Stimulated activated CD8-positive, alpha-beta memory T cell treated with anti-CD3 and anti-CD28 coated beads, Interleukin-4, amount 100 ng/mL, for 48 hours (primary cell): ENCODE measurements at places on chromosomes 6 and 20.
A peak's percentile ranks its signal among the peaks of the same experiment; 100 is the strongest.

DNA sequence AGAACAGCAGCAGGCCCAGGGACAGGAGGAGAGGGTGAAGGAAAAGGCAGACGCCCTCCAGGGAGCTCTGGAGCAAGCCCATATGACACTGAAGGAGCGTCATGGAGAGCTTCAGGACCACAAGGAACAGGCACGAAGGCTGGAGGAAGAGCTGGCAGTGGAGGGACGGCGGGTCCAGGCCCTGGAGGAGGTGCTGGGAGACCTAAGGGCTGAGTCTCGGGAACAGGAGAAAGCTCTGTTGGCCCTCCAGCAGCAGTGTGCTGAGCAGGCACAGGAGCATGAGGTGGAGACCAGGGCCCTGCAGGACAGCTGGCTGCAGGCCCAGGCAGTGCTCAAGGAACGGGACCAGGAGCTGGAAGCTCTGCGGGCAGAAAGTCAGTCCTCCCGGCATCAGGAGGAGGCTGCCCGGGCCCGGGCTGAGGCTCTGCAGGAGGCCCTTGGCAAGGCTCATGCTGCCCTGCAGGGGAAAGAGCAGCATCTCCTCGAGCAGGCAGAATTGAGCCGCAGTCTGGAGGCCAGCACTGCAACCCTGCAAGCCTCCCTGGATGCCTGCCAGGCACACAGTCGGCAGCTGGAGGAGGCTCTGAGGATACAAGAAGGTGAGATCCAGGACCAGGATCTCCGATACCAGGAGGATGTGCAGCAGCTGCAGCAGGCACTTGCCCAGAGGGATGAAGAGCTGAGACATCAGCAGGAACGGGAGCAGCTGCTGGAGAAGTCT, 25.5 kb downstream of the C20orf173 start:
- no peak for DNase-seq

GRCh38 chr20:50314678-50315335, 124.2 kb downstream of the CEBPB start:
- DNase-seq, result no peak

DNA sequence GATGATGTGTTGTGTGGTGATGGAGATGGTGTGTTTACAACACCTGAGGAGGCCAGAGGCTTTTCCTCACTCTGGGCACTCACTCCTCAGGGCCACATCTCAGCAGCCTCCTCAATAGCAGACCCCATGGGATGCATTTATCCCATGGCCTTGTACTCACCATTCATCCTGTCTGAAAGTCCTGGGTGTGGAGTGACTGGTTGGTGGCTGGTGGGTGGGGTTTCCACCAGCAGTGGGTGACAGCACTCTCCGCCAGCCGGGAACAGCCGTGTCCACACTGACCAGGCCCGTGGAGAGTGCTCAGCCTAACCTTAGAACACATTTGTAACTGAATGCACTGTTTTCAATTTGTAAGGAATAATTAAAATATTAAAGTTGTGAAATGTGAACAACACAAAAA, 163.4 kb upstream of the AFDN start:
- no peak for DNase-seq

- DNase-seq, result no peak
Measured at GRCh38 chr6:66930559-66931290, 1223.7 kb upstream of the EYS start.

DNA sequence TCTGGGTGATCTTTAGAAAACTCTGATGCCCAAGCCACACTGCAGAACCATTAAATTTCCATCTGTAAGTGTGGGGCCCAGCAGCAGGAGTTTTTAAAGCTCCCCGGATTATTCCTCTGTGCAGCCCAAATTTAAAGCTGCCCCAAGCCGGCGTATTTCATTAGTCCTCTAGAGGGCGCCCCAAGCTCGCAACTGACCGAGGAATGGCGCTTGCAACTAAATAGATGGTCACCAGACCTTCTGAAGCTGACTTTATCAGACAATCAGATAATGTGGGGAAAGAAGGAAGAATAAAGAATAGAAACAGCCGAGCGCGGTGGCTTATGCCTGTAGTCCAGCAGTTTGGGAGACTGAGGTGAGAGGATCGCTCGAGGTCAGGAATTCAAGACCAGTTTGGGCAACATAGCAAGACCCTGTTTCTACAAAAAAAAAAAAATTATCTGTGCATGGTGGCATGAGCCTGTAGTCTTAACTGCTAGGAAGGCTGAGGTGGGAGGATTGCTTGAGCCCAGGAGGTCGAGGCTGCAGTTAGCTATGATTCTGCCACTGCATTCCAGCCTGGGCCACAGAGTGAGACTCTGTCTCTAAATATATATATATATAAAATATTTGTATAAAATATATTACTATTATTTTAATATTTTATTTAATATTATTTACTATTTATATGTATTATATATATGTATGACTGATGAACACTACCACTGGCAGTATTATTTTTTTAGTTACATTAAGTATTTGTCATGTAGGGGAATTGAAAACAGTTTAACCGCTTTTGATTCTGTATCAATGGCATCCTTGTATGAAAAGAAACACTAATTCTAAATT, 56.0 kb downstream of the OTOR start:
- peak; percentile 74 for DNase-seq

DNA sequence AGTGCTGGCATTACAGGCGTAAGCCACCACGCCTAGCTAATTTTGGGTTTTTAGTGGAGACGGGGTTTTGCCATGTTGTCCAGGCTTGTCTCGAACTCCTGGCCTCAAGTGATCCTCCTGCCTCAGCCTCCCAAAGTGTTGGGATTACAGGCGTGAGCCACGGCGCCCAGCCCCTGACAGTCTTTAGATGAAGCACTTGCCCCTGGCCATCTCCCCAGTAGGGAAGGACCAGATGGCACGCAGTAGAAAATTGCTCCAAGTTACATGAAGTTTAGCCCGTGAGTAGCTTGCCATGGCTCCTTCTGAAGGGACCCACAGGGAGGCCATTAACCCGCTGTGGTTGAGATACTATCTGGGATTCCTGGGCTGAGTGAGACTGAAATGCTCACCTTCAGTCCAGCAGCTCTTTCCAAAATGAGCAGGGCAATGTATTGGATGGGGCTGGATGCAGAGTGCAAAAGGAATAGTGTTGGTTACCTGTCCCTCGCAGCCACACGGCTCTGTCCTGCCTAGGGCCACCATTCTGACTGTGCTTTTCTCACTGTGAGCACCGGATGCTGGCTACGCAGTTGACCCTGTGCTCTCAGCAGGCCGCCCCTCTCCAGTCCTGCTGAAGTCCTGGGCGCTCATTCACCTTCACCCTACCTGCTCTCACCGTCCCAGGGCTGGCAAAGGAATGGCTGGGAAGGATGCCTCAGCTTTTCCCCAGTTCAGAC, 66.9 kb downstream of the EFCAB8 start:
- no peak for DNase-seq

GRCh38 chr6:145814501-145815308, at the start of gene FBXO30:
TSS of gene FBXO30 (minus strand) at chr6:145814795. CDS start at chr6:145806405, 8,390 bp downstream.
- DNase-seq, result peak; percentile 89

DNA sequence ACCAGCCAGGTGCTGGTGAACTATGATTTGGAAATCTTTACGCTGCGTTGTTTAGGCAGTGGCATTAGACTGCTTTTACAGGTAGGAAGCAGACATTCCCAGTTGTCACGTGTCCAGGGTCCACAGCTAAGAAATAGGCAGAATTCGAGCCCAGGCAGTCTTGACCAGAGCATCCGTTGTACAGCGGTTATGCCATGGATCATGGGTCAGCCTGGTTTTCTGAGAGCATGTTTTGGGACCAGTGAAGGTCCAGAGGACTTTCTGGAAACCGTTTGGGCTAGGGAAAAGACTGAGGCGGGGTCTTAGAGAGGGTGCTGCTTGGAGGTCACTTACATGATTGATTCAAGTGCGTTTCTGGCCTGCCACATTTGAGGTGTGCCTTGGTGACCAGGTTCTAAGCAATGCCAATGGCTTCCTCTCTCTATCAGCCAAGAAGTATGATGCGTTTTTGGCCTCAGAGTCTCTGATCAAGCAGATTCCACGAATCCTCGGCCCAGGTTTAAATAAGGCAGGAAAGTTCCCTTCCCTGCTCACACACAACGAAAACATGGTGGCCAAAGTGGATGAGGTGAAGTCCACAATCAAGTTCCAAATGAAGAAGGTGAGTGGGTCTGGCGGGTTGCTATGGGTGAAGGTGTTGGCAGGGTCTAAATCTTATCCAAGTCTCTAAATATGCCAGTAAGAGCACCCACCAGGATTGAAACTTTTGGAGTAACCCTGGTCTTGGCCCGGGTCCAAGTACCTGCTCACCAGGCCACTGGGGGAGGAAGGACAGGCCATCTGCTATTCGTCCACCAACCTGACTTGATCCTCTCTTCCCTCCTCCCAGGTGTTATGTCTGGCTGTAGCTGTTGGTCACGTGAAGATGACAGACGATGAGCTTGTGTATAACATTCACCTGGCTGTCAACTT, 1.8 kb downstream of the RPL10A start:
- DNase-seq, result peak; percentile 45

DNA sequence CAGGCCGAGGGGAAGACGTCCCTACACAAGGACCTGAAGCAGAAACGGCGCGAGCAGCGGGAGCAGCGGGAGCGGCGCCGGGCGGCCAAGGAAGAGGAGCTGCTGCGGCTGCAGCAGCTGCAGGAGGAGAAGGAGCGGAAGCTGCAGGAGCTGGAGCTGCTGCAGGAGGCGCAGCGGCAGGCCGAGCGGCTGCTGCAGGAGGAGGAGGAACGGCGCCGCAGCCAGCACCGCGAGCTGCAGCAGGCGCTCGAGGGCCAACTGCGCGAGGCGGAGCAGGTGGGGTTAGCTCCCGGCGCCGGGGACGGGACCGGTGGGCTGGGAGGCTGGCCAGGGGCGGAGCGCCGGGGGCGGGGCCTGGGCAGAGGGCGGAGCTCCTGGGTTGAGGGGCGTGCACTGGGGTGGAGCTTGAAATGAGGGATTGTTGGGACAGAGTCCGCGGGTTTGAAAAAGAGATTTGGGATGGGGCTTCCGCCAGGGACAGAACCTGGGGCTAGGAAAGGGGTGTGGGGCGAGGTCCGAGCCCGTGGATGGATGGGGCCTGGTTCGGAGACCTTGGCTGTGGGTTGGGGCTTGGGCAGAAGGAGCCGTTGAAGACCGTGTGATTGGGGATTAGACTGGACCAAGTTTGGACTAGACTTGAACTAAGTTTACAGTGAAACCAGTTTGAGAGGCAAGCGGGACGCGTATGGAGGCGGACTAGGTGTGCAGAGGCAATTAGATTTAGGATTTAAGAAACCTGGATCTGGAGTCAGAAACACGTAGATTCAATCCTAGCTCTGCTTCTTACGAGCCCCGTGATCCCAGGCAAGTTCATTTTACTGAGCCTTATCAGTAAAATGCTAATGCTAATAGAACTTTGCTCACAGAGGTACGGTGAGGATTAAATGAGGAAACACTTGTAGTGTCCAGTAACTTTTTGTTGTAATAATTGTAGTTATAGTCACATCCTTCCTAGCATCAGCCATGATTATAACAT, 20.9 kb downstream of the DEF6 start:
- no peak for DNase-seq

GRCh38 chr6:144469144-144469575, 184.0 kb downstream of the UTRN start:
- DNase-seq, result no peak

- DNase-seq, result no peak
Measured at GRCh38 chr6:6717953-6718352, 129.4 kb downstream of the LY86 start.

GRCh38 chr6:151167034-151167433, 72.7 kb upstream of the AKAP12 start:
- no peak for DNase-seq

- DNase-seq, result no peak
Measured at GRCh38 chr6:46128476-46128875, 1.3 kb upstream of the ENPP4 start.

DNA sequence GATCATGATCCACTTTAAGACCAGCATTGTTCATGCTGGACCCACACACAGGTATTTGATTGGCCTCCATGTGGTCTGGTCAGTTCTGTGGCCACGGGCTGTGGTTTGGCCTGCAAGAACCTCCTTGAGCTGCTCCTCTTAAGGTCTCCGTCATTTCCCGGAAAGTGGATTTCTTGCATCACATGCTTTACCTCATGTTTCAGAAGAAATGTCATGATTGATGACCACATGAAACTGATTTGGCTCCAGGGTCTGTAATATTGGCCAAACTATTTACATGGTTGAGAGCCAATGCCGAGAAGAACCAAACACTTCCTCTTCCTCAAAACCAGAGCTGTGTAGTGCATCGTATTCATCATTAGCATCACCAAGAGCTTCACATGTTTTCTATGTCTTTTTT, 13.2 kb upstream of the RSPH3 start:
- DNase-seq, result no peak

- DNase-seq, result no peak
Measured at GRCh38 chr6:100283285-100283684, 181.4 kb downstream of the SIM1 start.

- no peak for DNase-seq
Measured at GRCh38 chr6:53634184-53634631, 31.3 kb downstream of the KLHL31 start.

- no peak for DNase-seq
Measured at GRCh38 chr20:35312318-35312717, 20.1 kb upstream of the FAM83C start.

- no peak for DNase-seq
Measured at GRCh38 chr6:117480651-117481050, 1.8 kb upstream of the DCBLD1 start.
